ENCODE measurements at places on chromosomes 5 and 9.

GRCh38 chr5:135890296-135890695, 5.3 kb downstream of the IL9 start:
- DNase-seq, result no peak

- no peak for DNase-seq
These were observed 51.5 kb upstream of the UBAC1 start for GRCh38 chr9:136012651-136013050.

DNA sequence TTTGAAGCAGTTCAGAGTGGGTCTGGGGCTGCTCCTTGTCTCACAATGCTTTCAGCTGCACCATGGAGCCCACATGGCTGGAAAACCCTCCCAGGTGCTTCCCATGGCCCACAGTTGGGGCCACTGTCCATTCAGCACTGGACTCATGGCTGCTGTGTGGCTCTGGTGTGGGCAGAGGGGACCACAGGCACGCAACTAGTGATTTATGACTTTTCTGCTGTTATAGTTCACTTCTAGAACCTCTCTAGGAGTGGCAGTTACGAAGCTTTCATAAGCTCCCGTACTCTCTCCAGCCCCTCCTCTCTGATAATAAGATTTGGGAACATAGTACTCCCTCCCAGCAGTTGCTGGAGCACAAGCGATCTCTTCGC, 29.0 kb downstream of the GLRA1 start:
- DNase-seq, result peak; percentile 13

- DNase-seq, result no peak
These were observed 94.9 kb downstream of the RAD23B start for GRCh38 chr9:107378006-107378405.

GRCh38 chr5:176792655-176793342, 17.6 kb upstream of the UNC5A start:
- DNase-seq, result no peak

All from ELR (cell line).